ENCODE measurements at places on chromosomes 3 and 15.
A peak's percentile ranks its signal among the peaks of the same experiment; 100 is the strongest.

- DNase-seq: no peak
These were observed 98.3 kb upstream of the VGLL3 start for GRCh38 chr3:87088993-87089841.

GRCh38 chr3:104582092-104582491, 784.6 kb upstream of the ALCAM start:
- DNase-seq: no peak

GRCh38 chr15:26372706-26373105, 400.2 kb downstream of the GABRB3 start:
- DNase-seq: no peak

- no peak for DNase-seq
These were observed 334.9 kb upstream of the NR2F2 start for GRCh38 chr15:95995375-95996168.

GRCh38 chr15:43911235-43911781, 84.5 kb downstream of the WDR76 start:
- DNase-seq: no peak

GRCh38 chr3:65342084-65342683, 654.4 kb upstream of the ADAMTS9 start:
- no peak for DNase-seq

DNA sequence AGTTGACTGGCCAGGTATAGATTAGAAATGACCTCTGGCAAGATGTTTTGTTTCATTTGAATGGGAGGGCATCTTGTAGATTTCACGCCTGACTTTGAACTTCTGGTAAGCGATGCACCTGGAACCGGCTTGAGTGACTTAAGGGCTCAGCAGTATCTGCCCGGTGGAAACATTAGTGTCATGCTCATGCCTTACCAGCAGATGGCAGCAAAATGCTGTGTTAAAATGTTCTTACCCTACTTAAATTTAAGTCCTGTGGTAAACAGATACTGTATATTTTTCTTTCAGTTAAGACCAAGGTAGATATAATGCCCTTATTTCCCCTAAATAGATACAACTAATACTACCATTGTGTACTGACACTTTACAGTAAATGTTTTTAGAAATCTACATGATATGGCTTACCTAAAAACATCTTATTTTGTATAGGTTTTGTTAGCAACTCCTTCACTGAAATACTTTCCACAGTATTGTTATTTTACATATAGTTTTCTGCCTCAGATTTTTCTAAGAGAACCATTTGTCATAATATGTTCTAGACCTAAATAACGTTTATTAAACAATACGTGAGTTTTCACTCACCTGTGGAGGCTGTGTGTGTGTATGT, 25.5 kb downstream of the ASB7 start:
- DNase-seq: no peak

DNA sequence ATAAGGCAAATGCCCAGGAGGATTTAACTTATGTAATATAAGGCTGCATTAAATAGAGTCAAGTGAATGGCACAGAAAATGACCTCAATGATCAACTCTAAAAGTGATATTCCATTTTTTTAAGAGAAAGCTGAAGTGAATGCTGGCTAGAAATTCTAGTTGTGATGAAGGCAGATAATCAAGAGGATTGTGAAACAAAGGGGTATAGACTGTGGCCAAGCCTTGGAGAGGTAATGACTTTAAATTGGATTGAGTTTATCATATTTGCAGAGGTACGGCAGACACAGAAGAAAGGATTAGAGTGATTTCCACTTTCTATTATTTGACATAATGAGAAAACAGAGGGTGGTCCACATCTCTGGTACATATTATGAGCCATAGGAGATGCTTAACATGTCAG, 269.2 kb downstream of the MECOM start:
- DNase-seq: no peak

DNA sequence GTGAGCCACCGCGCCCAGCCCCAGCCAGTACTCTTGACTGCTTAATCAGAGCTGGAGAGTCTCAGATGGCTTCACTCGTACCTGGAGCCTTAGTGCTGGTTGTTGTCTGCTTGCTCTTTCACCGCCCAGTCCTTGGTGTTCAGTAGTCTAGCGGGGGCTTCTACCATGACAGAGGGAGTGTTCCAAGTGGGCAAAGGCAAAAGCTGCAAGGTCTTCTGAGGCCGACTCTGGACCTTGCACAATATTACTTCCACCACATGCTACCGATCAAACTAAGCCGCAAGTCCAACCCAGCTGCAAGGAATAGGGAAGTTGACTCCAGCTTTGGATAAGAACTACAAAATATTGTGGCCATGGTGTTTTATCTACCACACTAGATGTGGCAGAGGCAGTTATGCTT, 6.6 kb downstream of the PARL start:
- no peak for DNase-seq

GRCh38 chr3:97835761-97836160, 13.9 kb downstream of the CRYBG3 start:
- DNase-seq: no peak

DNA sequence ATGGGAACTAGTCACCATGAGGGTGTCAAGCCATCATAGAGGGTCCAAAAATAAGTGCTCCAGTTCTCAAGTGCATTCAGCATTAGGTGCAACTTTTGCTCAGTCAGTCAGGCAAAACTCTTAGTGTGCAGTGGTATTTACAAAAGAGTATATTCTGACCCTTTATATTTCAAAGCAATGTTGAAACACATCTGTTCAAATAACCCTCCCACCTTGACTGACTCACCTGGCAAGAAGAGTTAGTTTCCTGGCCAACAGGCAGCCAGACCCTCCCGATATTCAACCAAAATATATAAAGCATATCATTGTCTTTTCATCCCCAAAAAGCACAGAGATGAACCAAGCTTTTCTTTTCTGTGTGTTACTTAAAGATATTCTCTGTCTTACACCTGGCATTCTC, 7.6 kb upstream of the COL8A1 start:
- DNase-seq: no peak

- DNase-seq: no peak
These were observed 182.7 kb downstream of the CNTN6 start for GRCh38 chr3:1275495-1275894.

DNA sequence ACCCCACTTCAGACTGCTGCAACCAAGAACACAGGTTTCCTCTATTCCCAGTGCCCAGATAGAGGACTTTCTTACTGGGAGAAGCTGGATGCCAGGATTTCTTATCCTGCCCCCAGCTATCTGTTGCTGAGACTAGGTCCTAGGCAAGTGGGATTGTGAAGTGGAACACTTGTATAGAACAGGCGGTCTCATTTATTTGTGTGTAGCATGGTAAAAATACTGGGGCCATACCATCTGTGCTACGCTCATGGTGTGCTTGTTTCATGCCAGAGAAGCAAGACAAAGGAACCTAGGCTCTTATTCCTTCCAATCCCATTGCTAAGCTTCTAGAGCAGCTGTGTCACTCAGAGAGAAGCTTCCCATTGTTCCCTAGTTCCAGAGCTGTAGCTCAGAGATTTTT, 191.5 kb upstream of the EPHA6 start:
- DNase-seq: no peak

GRCh38 chr15:98700519-98700918, 52.2 kb downstream of the IGF1R start:
- no peak for DNase-seq

DNA sequence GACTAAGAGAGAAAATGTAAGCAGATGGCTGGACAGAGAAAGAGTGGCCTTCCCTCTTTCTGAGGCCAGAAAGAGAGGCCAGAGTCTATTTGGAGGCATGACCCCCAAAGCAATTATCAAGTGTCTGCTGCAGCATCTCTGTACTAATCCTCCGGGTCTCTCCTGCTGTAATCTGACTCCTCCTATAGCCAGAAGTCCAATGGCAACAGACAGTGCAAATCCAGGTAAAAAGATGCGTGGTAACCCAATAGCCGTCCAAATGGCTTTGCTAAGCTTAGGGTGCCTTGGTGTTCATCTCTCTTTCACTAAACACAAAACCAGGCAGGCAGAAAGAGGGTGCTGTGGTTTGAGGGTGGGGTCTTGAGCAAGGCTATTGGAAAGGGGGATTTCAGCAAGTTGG, 91.6 kb downstream of the ADCY5 start:
- DNase-seq: no peak

- no peak for DNase-seq
These were observed 270.3 kb downstream of the IL5RA start for GRCh38 chr3:2839876-2840275.

GRCh38 chr15:85563731-85564130, 183.3 kb downstream of the AKAP13 start:
- DNase-seq: no peak

- no peak for DNase-seq
These were observed 57.1 kb downstream of the FEM1B start for GRCh38 chr15:68334661-68335124.

DNA sequence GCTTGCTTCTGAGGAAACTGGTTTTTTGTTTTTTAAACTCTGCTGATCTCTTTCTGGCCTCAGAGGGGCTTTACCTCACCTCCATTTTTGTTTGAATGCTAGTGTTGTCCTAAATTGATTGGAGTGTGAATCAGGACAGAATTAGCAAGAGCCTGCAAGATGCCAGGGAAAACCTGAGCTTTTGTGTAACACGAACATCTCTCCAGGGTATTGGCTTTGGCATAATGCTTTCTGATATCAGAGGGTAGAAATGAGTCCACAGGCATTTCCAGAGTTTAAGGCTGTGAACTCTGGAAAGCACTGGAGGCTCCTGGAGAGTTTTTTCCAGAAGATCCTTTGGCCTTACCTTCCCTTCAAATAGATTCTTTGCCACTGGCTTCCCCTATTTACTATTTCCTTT, 87.1 kb downstream of the WDR76 start:
- DNase-seq: no peak

- no peak for DNase-seq
These were observed 424.7 kb upstream of the THBS1 start for GRCh38 chr15:39156166-39156565.

- DNase-seq: no peak
These were observed 299.9 kb downstream of the TBC1D5 start for GRCh38 chr3:17442332-17443049.

- no peak for DNase-seq
These were observed 210.2 kb downstream of the TJP1 start for GRCh38 chr15:29612096-29612495.

DNA sequence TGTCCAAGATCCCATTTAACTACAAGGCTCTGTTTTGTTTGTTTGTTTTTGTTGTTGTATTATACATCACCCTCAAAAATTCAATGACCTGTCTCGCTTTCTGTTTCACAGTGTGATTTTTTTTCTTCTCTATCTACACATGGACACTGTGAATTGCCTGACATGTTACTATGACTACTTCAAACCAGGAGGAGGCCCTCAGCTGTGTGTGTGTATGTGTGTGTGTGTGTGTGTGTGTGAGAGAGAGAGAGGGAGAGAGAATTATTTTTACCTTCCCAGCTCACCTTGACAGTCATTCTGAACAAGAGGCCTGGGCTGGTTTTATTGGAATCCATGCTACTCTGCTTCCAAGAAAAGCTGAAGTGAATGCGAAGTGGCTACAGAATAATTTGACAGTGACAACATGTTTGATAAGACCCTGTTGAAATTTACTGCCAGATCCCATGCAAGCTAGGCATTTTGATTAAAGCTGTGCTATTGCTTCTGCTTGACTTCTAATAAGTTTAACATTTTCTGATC, 841.4 kb downstream of the NSUN3 start:
- no peak for DNase-seq

GRCh38 chr3:137013951-137014688, 56.3 kb downstream of the IL20RB start:
- peak; percentile 69 for DNase-seq

- no peak for DNase-seq
These were observed 149.4 kb upstream of the CNTN3 start for GRCh38 chr3:74763830-74764229.

DNA sequence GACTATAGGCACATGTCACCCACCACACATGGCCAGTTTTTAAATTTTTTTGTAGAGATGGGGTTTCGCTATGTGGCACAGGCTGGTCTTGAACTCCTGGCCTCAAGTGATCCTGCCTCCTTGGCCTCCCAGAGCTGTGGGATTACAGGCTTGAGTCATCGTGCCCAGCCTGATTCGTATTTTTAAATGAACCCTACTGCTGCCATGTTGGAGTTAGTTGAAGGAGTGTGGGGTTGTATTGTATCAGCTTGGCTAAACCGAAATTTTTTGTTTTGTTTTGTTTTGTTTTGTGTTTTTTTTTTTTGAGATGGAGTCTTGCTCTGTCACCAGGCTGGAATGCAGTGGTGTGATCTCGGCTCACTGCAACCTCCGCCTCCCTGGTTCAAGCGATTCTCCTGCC, 11.8 kb upstream of the ZNF770 start:
- DNase-seq: no peak

DNA sequence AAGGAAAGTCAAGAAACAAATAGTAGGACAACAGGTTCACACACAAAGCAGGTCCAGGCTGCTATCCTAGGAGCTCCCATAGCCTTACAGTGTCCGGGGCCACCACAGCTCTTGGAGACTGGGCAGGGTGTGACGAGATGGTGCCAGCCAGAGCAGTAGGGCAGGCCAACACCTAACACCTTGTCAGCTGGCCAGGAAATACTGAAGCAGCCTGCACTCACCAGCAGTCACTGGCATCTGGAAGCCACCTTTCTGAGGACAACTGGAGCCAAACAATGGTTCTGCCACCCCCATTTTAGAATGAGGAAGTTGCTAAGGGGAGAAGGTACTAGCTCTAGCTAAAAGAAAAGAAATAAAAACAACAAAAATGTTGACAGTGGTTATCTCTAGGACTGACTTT, 47.2 kb downstream of the CCDC12 start:
- peak; percentile 60 for DNase-seq

DNA sequence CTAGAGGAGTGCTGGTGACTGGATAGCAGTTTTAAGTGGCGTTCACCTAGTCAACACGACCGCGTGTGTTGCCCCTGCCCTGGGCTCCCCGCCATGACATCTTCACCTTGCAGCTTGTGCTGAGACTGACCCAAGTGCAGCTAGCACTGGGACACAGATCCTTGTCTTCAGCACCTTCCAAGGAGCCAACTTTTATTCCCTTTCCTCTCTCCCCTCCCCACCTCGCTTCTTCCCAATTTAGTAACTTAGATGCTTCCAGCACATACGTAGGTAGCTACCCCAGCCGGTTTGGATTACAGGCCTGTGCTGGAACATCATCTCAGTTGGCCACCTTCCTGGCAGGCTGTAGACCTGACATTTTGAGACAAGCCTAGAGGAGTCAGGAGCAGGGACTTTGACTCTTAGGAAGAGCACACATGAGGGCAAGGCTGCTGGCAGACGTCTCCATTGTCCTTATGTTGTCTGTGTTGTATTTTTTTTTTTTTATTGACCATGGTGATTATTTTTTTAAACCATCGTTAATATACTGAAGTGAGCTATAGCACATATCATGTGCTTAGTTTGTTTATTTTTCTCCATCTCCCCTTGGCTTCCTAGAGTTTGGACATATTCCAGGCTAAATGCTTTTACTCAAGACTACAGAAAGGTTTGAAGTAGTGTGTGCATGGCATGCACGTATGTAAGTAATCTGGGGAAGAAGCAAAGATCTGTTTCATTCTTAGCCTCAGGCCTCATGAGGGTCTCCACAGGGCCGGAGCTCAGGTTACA, 61.1 kb downstream of the AAGAB start:
- DNase-seq: no peak

GRCh38 chr15:63079947-63080626, 37.5 kb downstream of the TPM1 start:
- no peak for DNase-seq

GRCh38 chr15:55277116-55277564, 12.5 kb downstream of the RAB27A start:
- DNase-seq: no peak
